ENCODE measurements at places on chromosomes 12 and 14.

DNA sequence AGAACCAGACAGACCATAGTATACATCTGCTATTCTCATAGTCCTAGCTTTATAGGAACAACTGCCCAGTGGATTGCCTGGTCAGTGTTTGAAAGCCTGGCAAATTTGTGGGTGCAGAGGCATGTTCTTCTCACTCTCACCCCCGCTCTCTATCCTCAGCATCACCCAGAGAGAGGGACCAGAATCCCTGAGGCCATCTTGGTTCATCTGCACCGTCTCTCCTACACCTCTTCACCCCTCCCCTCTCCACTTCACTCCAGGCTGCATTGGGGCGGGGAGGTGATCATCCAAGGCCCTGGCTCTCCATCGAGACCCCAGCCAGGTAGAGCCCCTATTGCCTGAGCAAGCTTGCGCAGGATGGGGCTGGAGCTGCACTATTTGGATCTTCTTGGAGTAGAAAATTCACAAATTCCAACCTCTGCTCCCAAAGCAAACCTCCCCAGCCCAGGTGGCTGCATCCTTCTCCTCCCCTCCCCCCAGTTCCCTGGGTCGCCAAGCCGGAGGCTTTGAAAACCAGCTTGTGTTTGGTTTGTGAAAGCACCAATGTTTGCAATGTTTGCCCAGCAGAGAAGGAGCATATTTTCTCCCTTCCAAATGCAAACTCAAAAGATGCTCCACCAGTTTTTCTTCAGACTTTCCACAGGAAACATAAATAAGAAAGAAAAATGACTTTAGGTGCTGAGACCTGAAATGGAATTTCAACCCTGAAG is 18.6 kb upstream of the COL2A1 start:
- H3K36me3 ChIP-seq: no peaks in the 10 kb centered on the region
- no peaks in the 10 kb centered on the region for H3K27me3 ChIP-seq
- H3K27ac ChIP-seq: peak overlapping the region; percentile 10

DNA sequence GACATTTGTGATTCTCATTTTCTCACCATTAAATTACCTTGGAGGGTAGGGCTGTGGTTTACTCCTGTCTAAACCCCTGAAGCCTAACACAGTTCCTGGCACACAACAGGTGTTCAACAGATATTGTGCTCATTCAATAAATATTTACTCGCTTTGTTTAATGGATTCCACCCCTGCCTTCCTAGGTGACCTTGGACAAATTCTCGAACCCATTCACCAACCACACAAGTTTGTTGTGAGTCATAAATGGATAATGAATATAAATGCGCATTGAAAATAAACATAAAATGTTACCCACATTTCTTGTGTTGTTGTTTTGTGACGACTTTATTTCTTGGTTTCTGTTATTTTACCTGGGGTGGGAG is 362 bp upstream of the TSFM start:
- no peaks in the 10 kb centered on the region for H3K36me3 ChIP-seq
- no peak overlapping the region for H3K27ac ChIP-seq
- no peak for DNase-seq
- H3K4me1 ChIP-seq: no peaks in the 10 kb centered on the region
- H3K4me3 ChIP-seq: peak overlapping the region; percentile 93

DNA sequence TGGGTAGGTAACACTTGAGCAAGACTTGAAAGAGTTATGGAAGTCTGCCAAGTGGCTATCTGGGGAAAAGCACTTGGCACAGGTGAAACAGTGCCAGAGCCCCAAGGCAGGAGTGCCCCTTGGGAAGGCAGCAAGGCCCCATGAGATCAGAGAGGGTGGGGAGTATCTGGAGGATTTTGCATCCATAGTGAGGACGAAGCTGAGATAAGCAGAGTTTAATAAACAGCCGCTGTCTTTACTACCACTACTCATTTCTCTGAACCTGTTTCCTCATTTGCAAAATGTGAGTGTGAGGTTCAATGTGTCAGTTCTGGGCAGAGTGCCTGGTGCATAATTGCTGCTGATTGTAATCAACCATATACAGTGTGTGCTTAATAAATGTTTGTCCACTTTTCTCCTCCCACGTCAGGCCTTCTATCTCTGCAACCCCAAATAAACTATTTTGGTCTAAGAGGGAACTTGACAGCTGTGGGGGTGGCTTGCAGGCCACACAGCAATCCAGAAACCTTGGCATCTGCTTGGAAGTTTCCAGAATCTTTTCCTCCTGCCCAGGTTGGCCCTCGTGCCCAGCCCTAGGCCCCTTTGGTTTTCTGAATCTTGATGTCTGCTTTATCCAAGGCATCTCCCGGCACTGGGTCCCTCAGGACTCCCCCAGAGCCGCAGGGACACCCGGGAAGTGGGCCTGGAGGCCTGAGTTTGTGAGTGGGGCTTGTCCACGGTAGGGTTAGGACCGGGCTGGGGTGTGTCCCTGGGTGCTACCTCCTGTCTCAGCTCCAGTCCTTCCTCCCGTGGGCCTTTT is 4.5 kb downstream of the ABCB9 start:
- no peak overlapping the region for H3K27ac ChIP-seq
- no peaks in the 10 kb centered on the region for H3K36me3 ChIP-seq
- no peak overlapping the region for H3K4me3 ChIP-seq
- H3K4me1 ChIP-seq: no peaks in the 10 kb centered on the region

GRCh38 chr12:104219908-104220404 is 4.4 kb downstream of the TXNRD1 start:
- H3K27ac ChIP-seq: peak overlapping the region; percentile 76
- DNase-seq: peak; percentile 12
- H3K4me3 ChIP-seq: no peak overlapping the region
- no peaks in the 10 kb centered on the region for H3K36me3 ChIP-seq
- H3K4me1 ChIP-seq: peaks cover 7% of the 10 kb centered on the region

- no peaks in the 10 kb centered on the region for H3K27me3 ChIP-seq
- no peaks in the 10 kb centered on the region for H3K4me1 ChIP-seq
- no peaks in the 10 kb centered on the region for H3K36me3 ChIP-seq
- no peak for DNase-seq
Measured at GRCh38 chr12:21695986-21696385, 38.3 kb upstream of the LDHB start.

Data from prostate gland (tissue), 2 donors.